ENCODE measurements at places on chromosomes 1 and 21. TPM values are rescaled to one million over a fixed set of nuclear protein-coding genes. Genes with fewer than 3 reads are reported as not detected.

The RPF1 gene
- total RNA-seq, result 41.8 TPM

GRCh38 chr1:229318056-229318455 is 24.8 kb downstream of the CCSAP start:
- no peaks in the 10 kb centered on the region for H3K27me3 ChIP-seq
- H3K4me1 ChIP-seq, result no peaks in the 10 kb centered on the region
- no peak overlapping the region for H3K27ac ChIP-seq
- H3K4me3 ChIP-seq, result no peak overlapping the region
- no peak for DNase-seq

GRCh38 chr1:83698644-83699043 is 300.3 kb downstream of the TTLL7 start:
- H3K36me3 ChIP-seq, result no peaks in the 10 kb centered on the region
- no peaks in the 10 kb centered on the region for H3K27me3 ChIP-seq
- peaks cover 9% of the 10 kb centered on the region for H3K4me1 ChIP-seq
- H3K27ac ChIP-seq, result no peak overlapping the region

- no peak overlapping the region for H3K27ac ChIP-seq
- no peak for DNase-seq
- peaks cover 4% of the 10 kb centered on the region for H3K27me3 ChIP-seq
- no peak overlapping the region for H3K4me3 ChIP-seq
Observed at GRCh38 chr1:182668521-182669054, 15.8 kb downstream of the RGS8 start.

DNA sequence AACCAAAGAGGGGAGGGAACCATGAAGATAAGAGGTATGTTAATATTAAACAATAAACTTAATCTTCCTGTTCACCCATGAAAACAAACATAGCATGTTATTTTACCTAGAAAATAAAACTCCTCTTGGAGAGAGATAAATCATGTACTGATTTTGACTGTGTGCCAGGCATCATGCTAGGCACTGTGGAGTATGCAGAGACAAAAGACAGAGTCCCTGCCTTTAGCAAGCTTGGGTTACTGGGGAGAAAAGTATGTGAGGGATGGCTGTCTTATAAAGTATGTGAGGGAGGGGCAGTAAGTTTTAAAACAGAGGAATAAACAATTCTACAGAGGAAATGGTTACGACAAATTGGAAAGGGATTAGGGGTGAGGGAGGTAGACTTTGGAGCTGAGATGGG is 129.5 kb upstream of the BEND5 start:
- no peak overlapping the region for H3K27ac ChIP-seq
- no peak for DNase-seq
- H3K36me3 ChIP-seq, result no peaks in the 10 kb centered on the region
